Ovary (tissue), 10 donors: ENCODE measurements at places on chromosomes 2 and 18. TPM values are rescaled to one million over a fixed set of nuclear protein-coding genes. Genes with fewer than 3 reads are reported as not detected.

- DNase-seq, result no peak
These were observed 6.9 kb downstream of the GPD2 start for GRCh38 chr2:156443089-156443488.

The NAT8 gene
- not detected for total RNA-seq

The ANKRD30BL gene
- total RNA-seq, result 1.1 TPM

DNA sequence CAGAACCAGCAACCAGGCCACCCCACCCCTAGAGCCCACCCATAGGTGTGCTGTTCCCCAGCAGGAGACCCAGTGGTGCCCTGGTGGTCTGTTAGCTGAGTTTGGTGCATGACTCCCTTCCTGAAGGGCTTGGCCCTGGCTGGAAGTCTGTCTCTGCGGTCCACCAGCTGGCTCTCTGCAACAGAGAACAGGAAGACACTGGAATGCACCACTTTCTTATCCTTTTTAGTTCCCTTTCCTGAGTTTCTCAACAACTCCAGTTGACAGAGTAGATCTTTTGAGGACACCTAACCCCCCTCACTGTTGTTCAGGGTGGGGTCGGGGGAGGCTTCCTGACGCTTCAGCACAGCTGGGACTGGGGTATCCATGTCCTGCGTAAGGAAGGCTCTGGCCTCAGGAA is 11.9 kb upstream of the RPL37A start:
- no peak for DNase-seq

- no peak for DNase-seq
These were observed 22.4 kb downstream of the FOSL2 start for GRCh38 chr2:28415010-28415409.

DNA sequence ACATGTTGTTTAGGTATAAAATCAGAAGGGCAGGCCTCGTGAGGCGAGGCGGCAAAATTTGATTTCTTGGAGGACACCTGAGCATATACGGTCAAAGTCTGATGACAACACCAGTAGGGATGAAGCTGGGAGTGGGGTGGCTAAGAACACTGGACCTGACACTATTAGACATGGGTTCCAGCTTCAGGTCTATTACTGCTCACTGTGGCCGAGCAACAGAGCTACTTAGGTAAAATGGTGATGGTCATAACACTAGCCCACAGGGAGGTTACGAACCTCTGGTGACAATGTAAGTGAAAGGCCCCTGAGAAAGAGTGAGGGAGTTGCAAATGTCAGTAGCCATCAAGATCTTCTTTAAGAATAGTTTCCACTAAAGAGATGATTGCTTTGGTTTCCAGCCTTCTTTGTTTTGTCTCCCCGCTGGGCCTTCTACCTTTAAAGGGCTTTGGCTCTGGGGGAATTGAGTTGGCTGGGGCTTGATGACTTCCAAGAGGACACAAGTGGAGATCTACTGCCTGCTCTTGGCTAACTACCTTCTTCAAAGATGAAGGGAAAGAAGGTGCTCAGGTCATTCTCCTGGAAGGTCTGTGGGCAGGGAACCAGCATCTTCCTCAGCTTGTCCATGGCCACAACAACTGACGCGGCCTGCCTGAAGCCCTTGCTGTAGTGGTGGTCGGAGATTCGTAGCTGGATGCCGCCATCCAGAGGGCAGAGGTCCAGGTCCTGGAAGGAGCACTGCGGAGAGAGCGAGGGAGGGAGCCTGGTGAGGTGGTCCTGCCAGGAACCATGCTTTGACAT is 3.5 kb downstream of the IL1B start:
- DNase-seq, result no peak

The CNTNAP5 gene
- not detected for total RNA-seq

The HOXD10 gene
- total RNA-seq, result 0.70 TPM

GRCh38 chr2:128986026-128986715 is 667.5 kb upstream of the HS6ST1 start:
- DNase-seq, result no peak

DNA sequence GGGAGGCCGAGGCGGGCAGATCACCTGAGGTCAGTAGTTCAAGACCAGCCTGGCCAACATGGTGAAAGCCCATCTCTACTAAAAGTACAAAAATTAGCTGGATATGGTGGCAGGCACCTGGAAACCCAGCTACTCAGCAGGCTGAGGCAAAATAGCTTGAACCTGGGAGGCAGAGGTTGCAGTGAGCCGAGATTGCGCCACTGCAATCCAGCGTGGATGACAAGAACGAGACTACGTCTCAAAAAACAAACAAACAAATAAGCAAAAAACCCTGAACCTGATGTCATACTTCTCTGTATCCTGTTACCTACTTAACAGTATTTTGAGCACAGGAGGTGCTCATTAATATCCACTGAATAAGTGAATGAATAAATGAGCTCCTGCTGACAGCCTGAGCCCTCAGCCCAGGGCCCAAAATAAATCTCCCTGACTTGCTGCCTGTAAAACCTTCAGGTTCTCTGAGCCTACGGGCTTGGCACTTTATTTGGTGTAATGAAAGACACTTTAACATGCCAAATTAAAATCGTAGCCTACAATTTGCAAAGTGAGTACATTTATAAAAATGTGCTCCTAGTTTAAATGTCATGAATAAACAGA is 215.1 kb downstream of the ZNF385B start:
- DNase-seq, result no peak

- DNase-seq, result no peak
These were observed 61.8 kb downstream of the COMMD1 start for GRCh38 chr2:61967262-61967661.

DNA sequence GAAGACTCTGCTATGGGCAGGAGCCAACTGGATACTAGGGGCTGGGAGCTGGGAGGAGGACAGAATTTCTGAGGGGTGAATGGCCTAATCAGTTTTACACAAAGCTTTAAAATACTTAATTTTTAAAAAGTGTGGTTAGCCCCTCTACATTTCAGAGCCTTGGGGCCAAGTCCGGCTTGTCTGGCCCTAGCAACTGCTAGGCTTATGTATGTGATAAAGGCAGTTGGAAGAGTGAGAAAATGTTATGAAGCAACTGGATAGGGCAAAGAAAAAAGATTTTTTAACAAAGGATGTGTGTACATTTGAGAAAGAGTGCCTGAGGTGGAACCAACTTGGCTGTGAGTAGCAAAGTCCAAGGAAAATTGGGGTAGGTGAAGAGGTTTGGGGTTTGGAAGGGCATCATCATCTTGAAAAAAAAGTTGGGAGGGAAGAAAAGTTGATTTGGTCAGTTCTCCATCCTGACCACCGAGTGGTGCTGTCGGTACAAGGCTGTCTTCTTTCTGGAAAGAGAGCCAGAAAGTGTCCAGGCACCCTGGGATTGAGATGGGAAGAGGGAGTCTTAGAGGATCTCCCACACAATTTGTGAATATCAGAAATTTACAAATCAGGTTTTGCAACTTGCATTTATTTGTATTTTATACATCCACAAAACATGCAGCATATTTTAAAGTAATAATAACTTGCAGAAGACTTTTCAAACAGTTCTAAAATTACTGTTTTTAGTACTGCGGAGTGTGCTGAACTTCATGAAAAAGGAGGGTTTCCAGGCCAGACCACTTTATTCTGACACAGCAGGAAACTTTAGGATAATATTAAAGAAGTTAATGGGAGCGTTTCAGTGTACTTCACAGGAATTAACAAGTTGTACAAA is 10.5 kb upstream of the CDK15 start:
- DNase-seq, result no peak

- no peak for DNase-seq
These were observed 90.4 kb downstream of the TMEM247 start for GRCh38 chr2:46569766-46570165.

The GPR35 gene
- total RNA-seq, result 2.4 TPM

DNA sequence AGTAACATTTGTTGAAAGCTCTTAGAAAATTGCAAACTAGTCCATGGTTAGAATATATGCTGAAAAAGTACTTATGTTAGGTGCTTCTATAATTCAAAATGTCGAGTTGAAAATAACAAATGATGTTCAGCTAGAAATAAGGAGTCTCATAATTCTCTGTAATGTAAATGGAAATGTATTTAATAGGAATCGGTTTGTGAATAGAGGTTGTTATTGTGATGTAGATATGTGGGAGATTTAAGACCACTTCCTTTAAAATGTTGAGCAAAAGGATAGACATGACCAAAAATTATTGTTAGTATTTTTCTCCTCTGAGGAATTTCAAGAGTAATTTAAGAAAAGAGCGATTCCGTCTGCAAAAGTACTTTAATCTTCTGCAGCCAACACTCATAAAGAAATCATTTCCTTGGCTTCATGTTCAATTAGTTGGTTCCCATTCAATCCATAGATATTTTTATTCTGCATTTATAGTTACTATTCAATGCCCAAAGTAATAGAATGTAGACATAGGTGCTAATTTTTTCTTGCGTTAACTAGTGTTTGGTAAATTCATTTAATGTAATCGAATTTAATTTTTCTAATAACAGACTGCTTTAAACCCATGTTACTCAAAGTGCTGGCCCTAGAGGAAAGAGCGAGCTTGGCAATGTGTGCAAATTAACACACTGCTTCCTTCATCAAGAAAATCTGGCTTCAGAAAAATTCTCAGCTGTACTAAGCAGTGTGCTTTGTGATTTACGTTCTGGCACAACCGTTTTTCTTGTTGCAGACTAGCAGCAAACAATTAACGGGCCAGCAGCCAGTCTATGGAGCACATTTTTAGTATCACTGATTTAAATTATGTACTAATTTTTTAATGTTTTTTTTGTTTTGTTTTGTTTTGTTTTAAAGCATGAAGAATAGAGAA is 32.2 kb downstream of the FN1 start:
- DNase-seq, result no peak

DNA sequence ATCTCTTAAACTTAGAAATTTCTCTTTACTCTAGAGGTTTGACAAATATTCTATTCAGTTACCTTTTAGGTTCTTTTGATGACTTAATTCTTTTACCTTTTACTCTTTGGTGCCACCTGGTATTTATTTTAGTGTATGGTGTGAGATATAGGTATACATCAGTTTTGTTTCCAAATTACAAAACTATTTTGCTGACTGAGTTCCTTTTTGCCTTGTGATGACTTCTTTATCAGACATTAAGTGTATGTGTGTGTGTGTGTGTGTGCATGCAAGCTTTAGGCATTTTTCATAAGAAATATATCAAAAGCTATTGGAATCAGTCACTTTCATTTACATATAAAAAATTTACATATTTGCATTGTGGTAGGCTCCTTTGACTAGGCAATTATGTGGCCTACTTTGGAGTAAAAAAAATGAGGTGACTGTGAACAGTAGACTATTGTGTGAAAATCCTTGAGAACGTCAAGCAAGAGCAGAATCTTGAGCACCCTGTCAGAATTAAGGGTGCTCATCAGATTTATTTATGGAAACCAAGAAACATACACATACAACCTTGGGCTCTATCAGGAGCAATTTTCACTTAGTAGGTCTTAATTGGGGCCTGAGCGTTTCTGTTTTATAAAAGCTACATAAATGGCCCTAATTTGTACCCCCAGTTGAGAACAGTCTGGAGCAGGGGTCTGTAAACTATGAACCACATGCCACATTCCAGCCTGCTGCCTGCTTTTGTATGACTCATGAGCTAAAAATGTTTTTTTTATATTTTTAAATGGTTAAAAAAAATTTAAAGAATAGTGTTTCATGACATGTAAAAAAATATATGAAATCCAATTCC is 415.9 kb downstream of the SLC4A3 start:
- no peak for DNase-seq

The RIT2 gene
- total RNA-seq, result not detected

GRCh38 chr18:25349131-25349925 is 2.6 kb downstream of the ZNF521 start:
- peak; percentile 61 for DNase-seq

DNA sequence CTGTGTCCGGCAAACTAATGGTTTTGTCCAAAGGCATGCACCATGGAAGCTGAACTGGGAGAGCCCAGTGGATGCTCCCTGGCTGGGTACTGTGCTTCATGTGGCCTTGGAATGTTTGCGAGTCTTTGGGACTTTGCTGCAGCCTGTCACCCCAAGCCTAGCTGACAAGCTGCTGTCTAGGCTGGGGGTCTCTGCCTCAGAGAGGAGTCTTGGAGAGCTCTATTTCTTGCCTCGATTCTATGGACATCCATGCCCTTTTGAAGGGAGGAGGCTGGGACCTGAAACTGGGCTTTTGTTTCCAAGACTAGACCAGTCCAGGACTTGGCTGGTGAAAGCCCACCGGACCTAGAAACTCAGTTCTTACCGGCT is 1.7 kb downstream of the MARS2 start:
- no peak for DNase-seq

GRCh38 chr2:17864676-17865075 is 13.8 kb upstream of the KCNS3 start:
- no peak for DNase-seq

The CRYGC gene
- total RNA-seq, result not detected

The IL36A gene
- not detected for total RNA-seq

The ANKRD62 gene
- total RNA-seq, result not detected

- no peak for DNase-seq
These were observed 36.4 kb upstream of the SLC14A1 start for GRCh38 chr18:45687621-45688020.
